ENCODE measurements at places on chromosomes 2 and 18. TPM values are rescaled to one million over a fixed set of nuclear protein-coding genes. Genes with fewer than 3 reads are reported as not detected.

The SLC8A1 gene
- total RNA-seq: 187 TPM

The FZD7 gene
- 15.5 TPM for total RNA-seq

DNA sequence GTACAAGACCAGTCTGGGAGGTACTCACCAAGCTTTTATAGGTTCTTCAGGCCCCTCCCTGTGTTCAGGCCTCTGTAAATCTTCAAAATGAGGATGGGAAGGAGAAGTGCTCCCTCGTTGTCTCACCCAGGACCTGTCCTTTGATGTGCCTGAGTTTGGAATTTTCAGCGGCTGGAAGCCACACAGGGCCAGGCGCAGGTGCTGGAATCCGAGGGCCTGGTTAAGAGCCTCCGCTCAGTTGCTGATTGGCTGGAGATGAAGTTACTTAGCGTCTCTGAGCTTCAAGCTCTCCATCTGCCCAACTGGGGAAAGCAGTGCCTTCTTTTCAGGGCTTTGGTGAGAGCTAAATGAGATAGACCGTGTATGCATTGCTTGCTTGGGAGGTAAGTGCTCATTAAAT lies 30.0 kb downstream of the HJURP start:
- DNase-seq: no peak

- no peak for DNase-seq
Measured at GRCh38 chr2:158644139-158644538, 151.0 kb upstream of the DAPL1 start.

DNA sequence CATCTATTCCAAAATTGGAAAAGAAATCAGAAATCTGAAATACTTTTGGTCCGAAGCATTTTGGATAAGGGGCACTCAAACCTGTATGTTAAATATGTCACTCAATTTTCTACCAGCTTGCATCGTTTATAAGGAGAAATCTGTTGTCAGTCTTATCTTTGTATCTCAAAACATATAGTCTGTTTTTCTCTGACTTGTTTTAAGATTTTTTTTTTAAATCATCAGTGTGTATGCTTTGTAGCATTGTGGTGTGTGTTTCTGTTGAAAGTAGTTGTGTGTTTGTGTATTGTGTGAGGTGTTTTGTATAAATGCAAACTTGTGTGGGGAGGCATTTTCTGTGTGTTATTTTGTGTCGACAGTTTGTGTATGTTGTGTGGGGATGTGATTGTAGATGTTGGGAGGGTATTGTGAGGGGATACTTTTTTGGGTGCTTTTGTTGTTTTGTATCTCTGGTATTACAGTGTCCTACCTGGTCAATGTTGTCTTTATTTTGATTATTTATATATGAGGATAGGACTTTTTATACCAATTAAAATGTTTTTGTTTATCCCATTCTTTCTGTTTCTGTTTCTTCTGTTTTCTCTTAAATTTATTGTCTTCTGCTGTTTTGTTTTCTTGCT lies 30.9 kb downstream of the SMCHD1 start:
- no peak for DNase-seq

The ABHD1 gene
- 0.41 TPM for total RNA-seq

The MC5R gene
- total RNA-seq: 2.9 TPM

- DNase-seq: no peak
Measured at GRCh38 chr2:68418855-68419254, 48.2 kb downstream of the FBXO48 start.

DNA sequence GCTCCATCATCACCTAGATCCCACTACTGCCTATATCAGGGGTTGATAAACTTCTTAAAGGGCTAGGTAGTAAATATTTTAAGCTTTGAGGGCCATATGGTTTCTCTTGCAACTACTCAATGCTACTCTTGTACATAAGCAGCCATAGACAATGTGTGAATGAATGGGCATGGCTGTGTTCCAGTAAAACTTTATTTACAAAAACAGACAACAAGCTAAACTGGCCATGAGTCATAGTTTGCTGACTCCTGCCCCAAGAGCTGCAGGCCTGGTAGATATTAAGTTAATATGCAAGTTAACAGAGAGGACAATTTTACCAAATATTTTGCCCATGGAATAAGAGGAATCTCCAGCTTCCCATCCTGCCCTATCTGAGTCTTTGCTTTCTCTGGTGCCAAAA lies 29.8 kb upstream of the MYO3B start:
- no peak for DNase-seq
